NCI-H1417 (cell line): ENCODE measurements at places on chromosomes 6 and 20.
A peak's percentile ranks its signal among the peaks of the same experiment; 100 is the strongest.

DNA sequence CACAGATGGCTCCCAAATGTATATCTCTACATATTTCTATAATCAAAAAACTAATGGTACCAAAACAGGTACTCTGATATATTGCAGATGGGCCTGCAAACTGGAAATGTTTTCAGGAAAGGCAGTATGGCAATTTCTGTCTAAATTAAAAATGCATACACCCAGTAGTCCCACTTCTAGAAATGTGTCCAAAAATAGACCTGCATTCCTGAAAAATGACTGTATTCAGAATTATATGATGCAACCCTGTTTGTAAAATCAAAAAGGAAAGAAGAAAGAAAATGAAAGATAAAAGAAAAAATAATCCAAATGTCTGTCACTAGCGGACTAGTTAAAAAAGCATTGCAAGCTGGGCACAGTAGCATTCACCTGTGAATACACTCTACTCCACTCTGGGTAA, 12.9 kb upstream of the MICB start:
- no peak for DNase-seq

- DNase-seq, result no peak
Measured at GRCh38 chr20:50715694-50716093, 15.7 kb upstream of the PARD6B start.

DNA sequence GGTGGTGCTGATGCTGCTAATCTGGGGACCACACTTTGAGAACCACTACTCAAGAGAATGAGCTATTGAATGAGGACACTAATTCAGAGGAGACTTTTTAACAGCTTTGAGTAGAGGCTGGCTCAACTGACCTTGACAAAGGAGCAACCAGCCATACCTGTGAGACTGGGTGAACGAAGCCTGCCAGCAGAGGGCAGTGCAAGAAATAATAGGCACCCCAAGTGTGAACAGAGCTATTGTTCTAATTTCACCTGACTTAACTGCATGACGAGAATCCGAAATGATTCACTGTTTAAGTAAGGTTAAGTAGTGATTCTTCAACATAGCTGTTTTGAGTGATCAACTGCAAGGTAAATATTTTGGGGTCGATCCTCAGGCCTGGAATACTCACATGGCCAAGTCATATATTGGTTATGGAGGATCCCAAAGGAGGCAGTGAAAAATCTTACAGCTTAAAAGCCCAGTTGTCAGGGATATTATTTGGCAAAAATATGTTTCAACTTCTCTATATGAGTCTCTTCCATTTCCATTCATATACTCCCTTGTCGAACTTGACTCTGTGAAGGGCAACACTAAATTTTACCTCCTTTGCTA, 550.5 kb upstream of the MARCKS start:
- DNase-seq, result peak; percentile 45

GRCh38 chr20:13703265-13703664, 64.5 kb upstream of the TASP1 start:
- DNase-seq, result no peak

GRCh38 chr20:5865604-5866003, 84.7 kb downstream of the TRMT6 start:
- no peak for DNase-seq

GRCh38 chr6:28580475-28580874, 54.8 kb downstream of the GPX5 start:
- DNase-seq, result no peak

DNA sequence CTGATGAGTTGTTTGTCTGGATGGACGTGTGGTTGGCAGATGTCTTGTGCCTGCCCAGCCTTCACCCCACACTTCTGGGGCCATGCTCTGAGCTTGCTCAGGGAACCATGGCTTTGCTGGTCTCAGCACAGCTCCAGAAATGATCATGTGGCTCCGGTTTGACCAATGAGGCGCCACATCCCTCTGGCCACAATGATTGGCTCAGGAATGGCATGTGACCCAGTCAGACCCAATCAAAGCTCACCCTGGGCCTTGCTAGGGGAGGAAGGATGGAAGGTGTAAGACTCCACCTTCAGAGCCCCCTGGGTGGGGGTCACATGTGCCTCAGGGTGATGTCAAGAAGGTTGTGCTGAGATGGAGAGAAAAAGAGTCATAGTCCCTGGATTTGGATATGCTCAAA, 281.6 kb upstream of the SULF2 start:
- DNase-seq, result no peak

DNA sequence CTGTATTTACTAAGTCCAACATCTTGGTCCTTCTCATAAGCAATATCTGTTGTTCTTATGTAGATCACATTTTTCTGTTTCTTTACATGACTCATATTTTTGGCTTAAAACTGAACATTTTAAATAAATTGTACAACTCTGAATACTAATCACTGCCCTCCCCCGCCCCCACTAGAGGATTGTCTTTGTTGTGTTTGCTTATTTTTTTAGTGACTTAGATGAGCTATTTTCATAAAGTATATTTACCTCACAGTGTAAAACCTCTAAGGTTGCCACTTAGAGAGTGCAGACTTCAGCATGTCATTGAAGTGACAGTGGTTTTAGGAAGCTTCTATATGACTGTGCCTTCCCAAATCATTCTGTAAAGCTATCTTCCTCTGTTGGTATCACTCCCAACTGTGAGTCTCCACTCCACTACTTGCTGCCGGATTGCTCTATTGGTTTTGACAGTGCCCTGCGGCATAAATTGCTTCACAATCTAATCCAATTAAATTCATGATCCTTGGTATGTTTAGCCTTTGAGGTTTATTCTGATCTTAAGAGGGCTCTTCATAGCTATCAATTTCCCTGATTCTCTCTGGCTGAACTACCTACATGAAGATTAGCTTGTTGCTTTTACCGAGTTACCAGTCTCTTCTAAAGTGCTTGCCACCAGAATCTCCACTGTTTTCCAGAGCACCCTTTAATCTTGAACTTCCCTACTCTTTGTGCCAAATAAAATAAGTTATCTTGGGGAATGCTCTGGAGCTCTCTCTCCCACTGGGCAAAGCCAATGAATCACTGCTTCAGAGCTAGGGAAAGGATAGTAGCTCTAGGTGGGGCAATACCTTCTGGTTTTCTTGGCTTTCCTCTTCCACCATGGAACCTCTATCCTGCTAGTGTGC, 33.0 kb downstream of the SPTLC3 start:
- DNase-seq, result no peak

DNA sequence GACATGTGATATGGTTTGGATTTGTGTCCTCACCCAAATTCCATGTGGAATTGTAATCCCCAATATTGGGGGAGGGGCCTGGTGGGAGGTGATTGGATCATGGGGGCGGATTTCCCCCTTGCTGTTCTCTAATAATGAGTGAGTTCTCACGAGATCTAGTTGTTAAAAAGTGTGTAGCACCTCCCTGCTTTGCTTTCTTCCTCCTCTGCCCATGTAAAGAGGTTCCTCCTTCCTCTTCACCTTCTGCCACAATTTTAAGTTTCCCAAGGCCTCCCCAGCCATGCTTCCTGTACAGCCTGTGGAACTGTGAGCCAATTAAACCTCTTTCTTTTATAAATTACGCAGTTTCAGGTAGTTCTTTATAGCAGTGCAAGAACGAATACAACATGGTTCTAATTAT, 2.1 kb upstream of the ZNF451 start:
- DNase-seq, result no peak

GRCh38 chr20:1293641-1294379, 27.7 kb downstream of the SNPH start:
- DNase-seq, result peak; percentile 94

DNA sequence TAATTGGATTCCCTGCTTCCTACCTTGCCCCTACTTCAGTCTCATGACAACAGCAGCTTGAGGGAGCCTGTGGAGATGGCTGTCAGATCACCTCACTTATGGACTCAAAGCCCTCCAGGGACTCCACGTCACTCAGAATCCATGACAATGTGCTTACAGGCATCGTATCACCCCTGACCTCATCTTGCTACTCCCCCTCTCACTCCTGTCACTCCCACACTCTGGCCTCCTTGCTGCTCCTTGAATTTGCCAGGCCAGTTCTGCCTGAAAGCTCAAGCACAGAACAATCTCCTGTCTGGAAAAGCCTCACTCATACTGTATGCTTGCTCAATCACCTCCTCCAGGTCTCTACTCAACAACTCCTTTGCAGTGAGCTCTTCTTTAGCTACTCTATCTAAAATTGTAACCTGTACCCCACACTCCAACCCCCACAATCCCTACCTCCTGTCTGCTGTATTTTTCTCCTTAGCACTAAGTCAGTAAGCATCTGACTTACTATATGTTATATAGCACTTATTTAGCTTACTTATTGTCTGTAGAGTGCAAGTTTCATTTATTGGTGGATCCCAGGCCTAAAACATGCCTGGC, 10.7 kb upstream of the GSTA4 start:
- DNase-seq, result no peak

DNA sequence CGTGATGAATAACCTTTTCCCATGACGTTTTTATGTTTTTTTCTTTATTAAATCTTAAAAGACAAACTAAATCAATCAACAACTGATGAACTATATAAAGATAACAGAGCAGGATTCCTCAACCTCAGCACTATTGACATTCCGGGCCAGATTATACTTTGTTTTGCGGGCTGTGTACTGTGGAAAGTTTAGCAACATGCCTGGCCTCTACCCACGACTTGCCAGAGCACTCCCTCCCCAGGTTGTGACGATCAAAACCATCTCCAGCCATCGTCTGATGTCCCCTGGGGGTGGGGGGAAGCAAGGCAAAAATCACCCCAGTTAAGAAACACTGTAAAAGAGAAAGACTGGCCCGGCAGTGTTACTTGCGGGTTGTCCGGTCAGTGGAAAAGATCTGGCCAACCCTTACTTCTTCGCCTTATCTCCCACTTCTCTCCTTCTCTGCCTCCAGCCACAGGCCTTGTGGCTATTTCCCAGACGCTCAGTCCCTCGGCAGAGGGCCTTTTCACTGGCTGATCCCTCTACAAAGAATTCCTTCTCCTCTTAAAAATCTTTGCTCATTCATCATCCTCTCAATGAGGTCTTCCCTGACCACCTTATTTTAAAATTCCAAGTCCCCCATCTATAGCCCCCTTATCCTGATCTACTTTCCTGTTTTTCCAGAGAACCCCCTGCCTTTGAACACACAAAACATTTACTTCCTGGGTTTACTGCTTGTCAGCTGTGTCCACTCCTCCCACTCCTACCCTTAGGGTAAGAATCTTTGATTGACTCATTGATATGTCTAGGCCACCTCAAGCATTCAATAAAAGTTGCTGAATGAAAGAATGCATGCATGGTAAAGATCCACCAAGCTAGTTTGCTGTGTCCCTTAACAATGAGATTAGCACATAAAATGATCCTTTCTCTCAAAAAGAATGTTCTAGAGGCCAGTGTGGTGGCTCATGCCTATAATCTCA, 14.7 kb upstream of the RAB22A start:
- no peak for DNase-seq

DNA sequence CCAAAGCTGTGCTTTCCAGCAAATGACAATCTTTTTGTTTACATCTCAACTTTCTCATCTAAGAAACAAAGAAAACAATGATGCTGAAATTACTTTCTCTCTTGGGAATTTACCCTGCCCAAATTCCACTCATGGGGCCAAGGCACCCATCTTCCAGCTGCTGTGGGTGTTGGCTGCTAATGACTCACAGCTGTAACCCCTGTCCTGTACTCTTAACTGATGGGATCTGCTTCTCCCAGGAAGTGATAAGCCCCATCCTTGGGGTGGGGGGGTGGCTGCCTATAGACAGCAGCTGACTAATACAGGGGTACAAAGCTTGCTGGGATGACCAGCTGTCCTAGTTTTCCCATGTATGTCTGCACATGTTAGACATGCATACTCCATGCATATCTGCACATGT, 938.6 kb downstream of the C6orf118 start:
- DNase-seq, result no peak

- no peak for DNase-seq
Measured at GRCh38 chr6:142886431-142887170, 58.4 kb downstream of the HIVEP2 start.

DNA sequence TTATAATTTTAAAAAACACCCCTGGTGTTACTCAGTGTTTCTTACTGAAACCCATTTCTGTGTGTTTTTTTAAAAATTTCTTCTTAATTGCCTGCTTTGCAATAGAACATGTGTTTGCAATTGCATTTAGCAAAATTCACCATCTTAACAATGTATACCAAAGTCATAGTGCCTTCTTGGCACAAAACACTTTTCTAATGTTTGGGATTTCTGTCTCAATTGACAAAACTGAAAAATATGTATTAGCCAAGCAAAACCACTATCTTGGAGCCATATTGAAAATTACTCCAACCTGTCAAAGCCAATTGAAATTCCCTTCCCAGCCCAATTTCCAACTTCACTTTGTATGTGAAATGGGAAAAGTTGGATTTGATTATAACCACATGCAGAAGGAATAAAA, 88.4 kb upstream of the RSPO3 start:
- DNase-seq, result no peak

- no peak for DNase-seq
Measured at GRCh38 chr20:11845340-11845739, 72.4 kb upstream of the BTBD3 start.

GRCh38 chr6:167839755-167840154, 13.0 kb downstream of the AFDN start:
- no peak for DNase-seq

DNA sequence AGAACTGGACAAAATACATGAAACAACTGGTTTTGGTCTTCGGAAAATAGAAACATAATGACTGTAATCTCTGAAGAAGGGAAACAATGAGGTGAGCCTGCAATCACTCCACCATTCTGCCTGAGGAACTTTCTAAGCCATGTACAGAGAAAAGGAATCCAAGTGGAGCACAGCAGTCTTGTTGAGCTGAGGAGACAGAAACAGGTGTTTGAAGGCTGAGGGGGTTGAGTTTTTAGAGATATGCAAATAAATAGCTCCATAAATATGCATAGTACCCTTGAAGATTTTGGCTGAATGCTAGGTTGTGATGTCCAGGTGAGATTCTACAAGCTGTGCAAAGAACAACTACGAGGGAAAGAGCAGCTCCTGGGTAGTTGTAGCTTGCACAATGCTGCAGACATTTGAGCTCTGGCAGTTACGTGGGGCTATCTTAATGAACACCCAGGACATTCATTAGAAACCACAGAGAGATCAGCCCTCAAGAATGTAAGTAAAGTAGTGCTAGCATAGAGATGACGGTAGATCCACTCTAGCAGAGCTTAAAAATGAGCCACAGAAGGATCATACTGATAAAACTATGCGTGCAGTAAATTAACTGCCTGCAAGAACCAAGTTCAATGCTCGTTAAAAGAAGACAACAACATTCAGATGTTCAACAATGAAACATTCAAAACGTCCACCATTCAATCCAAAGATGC, 24.3 kb downstream of the TUBB2B start:
- DNase-seq, result no peak

DNA sequence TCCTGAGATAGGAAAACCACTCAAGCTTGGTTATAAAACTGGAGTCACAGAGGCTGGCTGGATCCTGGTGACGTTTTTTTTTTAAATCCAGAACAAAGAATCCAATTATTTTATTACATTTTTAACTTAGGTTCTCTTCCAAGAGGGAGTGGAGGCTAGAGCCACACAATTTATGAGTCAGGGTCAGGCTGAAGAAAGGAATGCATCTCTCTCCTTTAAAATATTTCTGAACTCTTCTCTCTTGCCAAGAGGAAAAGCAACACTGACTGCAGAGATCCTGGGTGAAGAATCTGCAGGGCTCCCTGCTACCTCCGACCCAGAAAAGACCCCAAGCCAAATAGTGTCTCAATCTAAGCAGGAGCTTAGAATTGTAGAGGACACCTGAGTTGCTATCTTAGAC, 88.5 kb upstream of the SSTR4 start:
- no peak for DNase-seq
